Right cardiac atrium (tissue), 5 donors: ENCODE measurements at places on chromosomes 4 and X.
A peak's percentile ranks its signal among the peaks of the same experiment; 100 is the strongest.

- no peak for DNase-seq
Measured at GRCh38 chrX:74090049-74090448, 213.9 kb upstream of the ZCCHC13 start.

- DNase-seq = no peak
Measured at GRCh38 chrX:63258144-63258543, 93.0 kb downstream of the SPIN4 start.

DNA sequence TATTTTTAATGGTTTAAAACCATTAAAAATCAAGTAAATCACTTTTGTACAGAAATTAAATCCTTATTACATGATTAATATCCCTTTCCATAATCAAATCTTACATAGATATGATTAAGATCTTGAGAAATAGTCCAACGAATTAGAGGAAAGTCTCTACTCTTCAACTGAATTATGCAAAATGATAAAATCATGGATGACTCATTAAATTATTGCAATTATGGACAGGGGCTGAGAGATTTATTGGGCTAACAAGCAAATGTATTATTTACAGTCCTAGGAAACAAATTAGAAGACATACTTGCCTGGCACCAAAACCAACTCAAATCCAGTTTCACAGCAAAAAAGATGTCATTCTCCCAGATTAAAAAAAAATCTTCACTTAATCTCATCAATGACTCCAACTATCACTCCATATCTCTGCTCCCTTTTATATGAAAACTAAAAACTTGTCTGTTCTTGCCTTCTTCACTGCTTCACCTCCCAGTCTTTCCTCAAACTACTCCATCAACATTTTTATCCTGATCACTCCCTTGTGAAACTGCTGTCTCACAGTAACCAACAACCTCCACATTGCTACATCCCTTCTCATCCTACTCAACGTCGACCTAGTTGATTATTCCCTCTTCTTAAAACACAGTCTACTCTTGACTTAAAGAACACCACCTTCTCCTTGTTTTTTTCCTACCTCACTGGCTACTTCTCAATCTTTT, 18.4 kb upstream of the DDX60 start:
- DNase-seq = no peak

DNA sequence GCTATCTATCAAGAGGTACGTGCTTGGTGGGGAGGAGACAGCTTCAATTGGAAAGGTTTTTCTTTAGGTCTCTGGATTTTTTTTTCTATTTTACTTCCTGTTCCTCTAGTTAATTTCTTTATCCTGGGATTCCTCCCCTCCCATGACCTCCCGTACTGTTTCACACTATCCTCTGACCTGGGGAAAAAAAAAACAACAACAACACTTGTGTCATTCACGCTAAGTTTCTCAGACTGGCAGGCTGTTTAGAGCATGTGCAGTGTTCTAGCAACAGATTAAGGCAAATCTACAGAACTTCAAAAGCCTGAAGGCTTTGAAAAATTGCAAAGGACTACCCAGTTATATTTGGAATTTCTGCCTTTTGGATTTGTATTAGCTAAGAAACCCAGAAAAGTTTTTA, 358.4 kb downstream of the ARHGAP24 start:
- no peak for DNase-seq

DNA sequence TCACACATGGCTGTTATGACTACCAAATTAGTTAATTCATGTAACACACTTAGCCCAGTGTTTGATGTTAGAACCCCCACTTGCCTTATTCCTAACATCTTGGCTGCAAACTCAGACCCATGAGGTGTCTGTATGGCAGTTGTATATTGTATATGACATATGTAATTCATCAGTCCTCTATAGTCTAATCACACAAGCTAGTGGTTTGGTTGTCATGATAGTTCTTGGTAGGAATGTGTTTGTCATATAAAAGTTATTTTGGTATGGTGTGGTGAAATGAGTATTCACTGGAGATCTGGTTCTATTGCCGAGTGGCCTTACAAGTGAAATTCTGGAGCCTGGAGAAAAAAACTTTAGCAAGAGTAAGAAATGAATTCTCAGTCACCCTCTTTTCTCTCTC, 149.2 kb downstream of the AWAT2 start:
- DNase-seq = no peak

DNA sequence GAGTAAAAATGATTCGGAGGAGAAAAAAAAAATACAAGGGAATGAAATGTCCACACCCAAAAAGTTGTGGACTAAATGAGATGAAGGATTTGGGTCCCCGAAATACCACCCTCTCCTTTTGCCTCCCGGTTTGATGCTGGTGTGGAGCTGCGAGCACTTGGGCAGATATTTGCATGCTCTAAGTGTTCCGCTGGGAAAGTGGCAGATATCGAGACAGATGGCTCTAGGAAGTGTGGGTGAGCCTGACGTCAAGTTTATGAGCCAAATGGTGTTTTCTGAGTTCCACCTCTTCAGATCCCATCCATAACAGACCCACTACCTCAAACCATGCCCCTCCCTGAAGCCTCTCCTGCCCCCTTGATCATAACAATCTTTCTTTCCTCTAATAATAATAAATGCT, 228.6 kb downstream of the QDPR start:
- no peak for DNase-seq

DNA sequence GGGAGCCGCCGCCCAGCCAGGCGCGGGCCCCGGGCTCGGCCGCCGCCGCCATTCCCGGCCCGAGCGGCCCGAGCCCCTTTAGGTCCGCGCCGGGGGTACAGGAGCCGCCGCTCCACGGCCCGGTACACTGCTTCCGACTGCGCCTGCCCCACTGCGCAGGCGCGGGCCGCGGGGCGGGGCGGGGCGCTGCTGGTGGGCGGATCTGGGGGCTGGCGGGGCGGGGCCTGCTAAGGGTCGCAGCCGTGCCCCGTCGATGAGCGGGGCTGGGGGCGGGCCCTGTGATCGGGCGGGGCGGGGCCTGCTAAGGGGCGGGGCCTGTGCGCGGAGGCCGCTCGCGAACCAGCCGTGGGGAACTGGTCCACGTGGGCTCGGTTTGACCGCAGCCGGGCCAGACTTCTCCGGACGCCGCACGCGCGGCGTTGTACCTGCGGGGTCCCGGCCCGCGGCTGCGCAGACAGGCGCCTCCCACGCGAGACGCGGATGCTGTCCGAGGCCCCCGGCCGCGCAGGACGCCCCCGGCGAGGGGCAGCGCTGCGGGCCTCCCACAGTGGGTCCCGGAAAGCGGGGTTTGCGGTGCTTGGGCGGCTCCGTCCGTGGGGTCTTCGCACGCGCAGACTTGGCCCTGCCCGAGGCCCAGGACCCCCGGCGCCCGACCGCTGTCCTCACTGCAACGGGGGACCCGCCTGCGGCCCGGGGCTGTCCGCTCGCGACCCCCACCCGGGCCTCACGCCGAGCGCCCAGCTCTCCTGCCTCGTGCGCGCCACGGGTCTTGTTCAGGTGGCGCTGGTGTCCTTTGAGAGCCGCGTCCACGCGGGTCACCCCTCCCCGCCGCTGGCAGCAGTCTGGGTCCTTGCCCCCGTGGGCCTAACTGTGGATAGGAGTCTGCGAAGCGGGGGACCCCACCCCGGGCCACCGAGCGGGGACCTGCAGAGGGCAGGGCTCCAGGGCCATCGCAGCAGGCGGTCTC, at the start of gene DGKQ:
Gene DGKQ (minus strand): TSS at position 139 of the 967 bp plus-strand sequence. CDS start 87 bp downstream, at position 52.
- peak; percentile 95 for DNase-seq

GRCh38 chr4:159071969-159072765, 30.7 kb upstream of the RAPGEF2 start:
- DNase-seq = no peak

GRCh38 chrX:43973249-43974099, at the start of gene NDP:
Gene NDP, minus strand, starts transcription at chrX:43973390. Its CDS starts 14,745 bp downstream, at chrX:43958645.
- no peak for DNase-seq

DNA sequence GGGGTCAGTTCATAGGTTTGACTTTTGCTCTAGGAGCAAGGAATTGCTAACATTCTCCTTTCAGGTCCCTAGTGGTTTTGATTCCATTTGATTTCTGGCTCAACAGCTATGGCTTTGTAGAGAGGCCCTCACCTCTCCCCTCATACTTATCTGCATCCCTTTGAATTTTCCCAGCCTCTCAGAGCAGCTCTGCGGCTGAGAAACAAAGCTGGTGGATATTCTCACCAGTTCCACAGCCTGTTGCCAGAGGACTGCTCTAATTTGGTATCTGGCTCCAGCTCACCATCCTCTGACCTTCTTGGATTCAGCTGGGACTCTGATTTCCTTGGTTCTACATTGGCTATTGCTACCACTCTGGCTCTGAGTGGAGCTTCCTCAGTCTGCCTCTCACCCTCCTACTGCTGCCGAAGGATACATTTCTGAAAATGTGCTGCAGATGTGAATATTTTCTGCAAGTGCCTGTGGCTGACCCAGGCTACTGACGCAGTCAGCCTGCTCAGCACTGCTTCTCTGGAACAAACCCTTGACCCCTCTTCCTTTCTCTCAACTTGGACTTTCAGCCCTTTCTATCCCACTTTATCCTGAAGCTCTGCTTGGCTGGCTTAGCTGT, 110.9 kb upstream of the ENPEP start:
- no peak for DNase-seq

- DNase-seq = no peak
Measured at GRCh38 chr4:94036964-94037363, 170.7 kb upstream of the SMARCAD1 start.

DNA sequence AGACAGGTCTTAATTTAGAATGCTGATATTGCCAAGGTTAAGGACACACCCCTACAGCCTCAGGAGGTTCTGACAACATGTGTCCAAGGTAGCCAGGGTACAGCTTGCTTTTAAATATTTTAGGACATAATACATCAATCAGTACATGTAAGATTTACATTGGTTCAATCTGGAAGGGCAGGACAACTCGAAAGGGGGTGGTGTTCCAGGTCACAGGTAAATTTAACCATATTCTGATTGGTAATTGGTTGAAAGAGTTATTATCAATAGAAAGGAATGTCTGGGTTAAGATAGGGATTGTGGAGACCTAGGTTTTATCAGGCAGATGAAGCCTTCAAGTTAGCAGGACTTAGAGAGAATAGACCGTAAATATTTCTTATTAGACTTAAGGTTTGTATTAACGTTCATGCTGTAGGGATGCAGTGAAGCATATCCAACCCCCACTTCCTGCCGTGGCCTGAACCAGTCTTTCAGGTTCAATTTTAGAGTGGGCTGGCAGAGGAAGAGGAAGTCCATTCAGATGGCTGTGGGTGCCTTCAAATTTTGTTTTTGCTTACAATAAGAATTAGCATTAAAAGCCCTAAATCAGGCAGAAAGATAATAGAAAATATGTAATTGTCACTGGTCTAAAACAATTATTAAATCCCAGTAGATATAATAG, 136.5 kb upstream of the GALNTL6 start:
- DNase-seq = no peak

DNA sequence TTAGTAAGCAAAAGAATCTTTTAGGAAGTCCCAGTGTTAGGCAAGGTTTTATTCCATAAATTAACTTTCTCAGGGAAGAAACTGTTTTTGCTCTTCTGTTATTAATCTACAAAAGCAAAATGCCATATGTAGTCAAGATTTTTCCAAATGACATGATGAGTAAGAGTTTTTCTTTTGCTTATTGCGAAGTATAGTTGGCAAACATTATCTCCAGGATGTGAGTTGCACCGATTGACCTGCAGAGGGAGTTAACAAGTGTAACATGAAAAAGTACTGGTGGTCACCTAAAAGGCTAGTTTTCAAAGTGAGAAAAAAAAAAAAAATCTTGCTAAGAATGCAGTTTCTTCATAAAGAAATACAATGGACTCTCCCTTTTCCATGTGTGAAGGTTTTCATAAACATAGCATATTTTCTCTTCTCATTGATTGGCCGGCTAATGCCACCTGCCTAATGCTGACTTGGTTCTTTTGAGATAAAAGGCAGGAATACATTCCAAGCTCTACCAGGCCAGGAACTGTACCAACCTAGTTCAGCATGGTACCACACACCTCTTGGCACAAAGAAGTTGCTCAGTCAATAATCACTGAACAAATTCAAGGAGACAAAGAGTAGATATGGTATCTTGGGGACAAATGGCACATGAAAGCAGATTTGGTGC, 100.2 kb downstream of the LNX1 start:
- no peak for DNase-seq

DNA sequence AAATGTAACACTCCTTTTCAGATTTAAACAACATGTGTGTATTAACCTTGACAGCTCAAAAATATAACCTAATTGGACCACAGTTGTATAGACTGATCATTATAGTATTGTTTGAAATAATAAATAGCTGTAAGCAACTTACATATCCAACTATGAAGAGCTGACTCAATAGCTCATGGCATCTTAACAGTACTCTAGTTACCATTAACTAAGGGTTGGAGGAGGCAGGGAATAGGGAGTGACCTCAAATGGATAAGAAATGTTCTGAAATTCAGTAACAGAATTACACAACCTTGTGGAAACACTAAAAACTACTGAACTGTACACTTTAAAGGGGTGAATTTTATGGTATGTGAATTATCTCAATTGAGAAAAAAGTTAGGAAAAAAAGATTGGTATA, 136.5 kb upstream of the CPEB2 start:
- no peak for DNase-seq

GRCh38 chrX:46407753-46408130, 137.5 kb downstream of the ZNF674 start:
- DNase-seq = no peak

DNA sequence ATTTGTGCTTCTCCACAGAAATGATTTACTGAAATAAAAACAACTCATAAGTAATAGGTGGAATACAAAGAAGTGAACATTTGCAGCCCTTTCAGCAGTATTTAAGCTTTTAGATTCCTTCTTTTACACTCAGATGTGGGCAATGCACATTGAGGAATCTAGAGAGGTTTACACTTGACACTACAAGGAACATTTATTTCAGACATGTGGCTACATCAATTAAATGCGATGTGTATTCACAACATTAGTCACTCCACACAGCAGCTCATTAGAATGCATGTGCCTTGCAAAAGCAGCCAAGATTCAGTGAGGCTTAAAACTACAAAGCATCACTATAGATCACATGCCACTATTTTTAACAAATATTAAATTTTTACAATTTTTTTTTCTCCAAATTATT, 480.7 kb downstream of the INPP4B start:
- no peak for DNase-seq

- no peak for DNase-seq
Measured at GRCh38 chrX:34521563-34521962, 135.5 kb downstream of the TMEM47 start.

GRCh38 chr4:29213020-29213419, 1507.1 kb upstream of the PCDH7 start:
- no peak for DNase-seq

DNA sequence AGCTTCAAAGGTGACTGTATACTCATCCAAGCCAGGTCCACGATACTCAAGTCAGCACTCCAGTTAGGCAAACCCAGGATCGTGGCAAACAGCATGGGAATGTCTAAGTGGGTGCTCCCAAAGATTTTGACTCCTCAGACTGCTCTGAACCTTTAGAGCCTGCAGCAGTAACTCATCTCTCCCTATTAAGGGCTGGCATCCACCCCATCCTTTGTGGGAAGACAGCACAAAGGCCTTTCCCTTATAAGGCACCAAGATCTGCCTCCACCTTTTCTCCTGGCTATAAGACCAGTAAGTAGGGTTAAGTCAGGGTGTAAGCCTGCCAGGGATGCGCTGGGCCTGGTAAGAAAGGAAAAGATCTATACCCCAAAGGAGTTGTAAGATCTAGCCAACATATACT, 23.6 kb upstream of the SLC25A43 start:
- no peak for DNase-seq

GRCh38 chrX:46330513-46330912, 214.7 kb downstream of the ZNF674 start:
- no peak for DNase-seq

- DNase-seq = no peak
Measured at GRCh38 chr4:149845743-149846142, 30.1 kb upstream of the IQCM start.
